ENCODE measurements at places on chromosomes 1 and 21.

DNA sequence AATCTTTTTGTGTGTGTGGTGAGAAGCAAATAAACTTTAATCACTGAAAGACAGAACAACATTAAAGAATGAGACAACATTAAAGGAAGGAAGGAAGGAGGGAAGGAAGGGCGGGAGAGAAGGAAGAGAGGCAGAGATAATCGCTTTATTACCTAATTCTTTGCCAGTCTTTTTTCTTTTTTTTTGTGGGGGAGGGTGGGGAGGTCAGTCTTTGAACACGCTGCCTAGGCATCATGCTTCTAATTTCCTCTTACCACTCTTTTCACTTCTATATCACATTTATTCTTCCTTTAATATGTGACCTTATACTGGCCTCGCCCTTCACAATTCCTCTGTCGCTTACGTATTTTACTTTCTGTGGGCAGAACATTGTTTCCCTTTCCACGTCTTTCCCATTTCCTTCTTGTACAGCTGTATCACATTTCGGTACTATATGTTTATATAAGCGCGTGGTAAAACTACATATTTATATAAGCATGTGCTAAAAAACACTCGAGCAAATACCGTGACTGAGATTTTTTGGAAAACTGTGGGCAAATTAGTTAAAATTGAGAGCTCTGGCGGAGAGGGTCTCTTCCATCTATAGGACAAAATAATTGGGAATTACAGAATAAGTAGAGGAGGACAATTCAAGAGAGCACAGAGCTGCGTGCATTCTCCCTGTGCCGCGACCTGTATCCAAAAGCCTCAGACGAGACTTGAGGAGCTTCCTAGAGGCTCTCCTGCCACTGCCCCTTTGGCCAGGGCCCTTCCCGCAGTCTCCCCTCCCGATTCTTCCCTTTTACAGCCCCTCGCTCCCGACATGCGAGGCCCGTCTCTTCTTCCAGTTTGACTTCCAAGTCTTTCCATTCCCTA lies 823 bp upstream of the PRKAA2 start:
- DNase-seq: no peak

DNA sequence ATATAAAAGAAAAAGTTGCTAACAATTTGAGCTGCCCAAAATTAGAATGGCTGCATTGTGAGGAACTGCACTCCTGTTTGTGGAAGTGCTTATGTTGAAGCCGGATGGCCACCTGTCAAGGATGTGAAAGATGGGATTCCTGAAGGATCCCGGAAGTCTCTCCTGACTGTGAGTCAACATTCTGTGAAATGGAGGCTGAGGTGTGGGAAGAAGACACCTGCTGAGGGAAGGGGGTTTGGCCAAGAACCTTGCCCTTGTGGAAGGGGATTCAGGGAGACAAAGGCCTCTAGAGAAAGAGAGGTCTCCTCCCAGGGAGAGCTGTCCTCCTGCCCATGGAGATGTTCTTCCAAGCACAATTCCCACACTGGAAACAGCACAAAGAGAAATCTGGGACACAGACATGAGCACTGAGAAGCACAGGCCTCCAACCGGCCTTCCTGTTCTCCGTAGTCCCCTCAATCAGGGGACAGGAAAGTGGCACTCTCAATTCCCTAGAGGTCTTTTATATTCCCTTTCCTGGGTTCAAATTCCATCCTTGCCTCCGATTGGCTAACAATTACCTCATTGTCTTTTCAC lies 70.5 kb downstream of the CD2 start:
- no peak for DNase-seq

DNA sequence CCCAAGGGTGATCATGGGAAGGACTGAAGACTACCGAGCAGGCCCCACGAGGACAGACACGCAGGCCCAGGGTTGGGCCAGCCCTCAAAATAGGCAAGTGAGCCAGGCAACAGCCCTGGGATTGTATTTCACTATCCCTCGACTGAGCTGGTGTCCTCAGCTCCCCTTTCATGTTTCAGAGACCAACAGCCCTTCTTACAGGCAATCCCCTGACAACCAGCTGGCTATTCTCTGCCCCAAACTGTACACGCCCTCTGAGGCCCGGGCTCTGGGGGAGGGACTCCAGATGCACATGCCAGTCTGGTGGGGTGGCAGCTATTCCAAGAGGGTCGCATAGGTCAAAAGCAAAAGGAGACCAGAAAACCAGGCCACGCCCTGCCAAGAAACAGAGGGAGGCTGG lies 243.0 kb downstream of the TOMM20 start:
- no peak for DNase-seq

DNA sequence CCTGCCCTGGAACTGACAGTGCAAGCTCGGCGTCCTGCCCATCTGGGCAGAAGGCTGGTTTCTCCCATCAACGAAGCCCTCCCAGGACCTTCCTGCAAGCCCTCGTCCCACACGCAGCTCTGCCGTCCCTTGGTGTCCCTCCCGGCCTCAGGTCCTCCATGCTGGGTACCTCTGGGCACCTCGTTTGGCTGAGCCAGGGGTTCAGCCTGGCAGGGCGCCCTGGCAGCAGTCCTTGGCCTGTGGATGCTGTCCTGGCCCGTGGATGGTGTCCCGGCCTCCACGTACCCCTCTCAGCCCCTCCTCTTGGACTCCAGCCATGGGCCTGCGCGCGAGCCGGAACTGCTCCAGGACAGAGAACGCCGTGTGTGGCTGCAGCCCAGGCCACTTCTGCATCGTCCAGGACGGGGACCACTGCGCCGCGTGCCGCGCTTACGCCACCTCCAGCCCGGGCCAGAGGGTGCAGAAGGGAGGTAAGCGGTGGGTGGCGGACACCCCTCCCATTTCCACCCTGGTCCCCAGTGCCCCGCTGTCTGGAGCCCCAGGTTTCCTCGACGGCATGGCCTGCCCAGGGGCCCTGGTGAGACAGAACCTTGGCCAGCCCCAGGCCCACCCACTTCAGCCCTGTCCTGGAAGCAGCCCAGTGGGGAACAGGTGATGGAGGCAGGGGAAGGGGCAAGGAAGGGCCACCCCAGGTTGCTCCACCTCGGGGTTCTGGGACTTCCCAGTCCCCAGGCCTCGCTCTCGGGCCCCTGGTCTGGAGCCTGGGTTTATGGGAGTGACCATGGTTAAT lies 3.5 kb downstream of the TNFRSF14 start:
- DNase-seq: no peak

DNA sequence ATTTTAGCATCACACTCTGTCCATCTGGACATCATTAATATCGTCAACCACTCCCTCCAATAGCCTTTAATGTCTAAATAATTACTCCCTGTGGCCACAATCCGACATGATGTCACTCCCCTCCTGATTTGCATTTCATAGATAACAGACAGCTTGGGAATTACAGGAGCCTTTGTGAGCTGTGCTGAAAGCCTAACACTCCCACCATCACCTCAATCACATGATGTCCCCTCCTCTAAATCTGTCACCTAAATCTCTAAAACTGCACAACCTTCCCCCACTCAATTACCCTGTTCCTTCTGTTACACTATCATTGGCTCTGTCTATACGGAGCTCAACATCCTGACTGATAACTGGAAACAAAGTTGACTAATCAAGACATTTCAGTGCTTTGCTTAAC lies 14.3 kb downstream of the NHLH2 start:
- no peak for DNase-seq

- DNase-seq: no peak
Observed at GRCh38 chr1:17128361-17128760, 9.1 kb upstream of the PADI2 start.

GRCh38 chr1:66598670-66599069 lies 64.7 kb downstream of the SGIP1 start:
- no peak for DNase-seq

- no peak for DNase-seq
Observed at GRCh38 chr21:37370152-37371040, 3.8 kb downstream of the DYRK1A start.

- no peak for DNase-seq
Observed at GRCh38 chr1:22861764-22862440, 110.8 kb downstream of the LACTBL1 start.

DNA sequence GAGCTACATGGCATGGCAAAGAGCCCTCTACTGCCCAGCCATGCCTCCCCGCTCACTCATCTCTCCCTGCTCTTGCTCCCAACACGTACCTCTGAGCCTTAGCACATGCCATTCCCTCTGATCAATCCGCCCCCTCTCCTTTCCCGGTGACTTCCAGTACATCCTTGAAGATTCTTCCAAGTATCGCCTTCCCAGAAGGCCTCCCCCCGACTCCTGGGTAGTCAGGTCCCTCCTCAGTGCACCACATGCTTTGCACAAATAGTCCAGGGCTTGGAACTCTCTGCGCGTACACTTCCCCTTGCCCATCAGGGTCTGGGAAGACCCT lies 77.0 kb upstream of the IFFO2 start:
- no peak for DNase-seq

DNA sequence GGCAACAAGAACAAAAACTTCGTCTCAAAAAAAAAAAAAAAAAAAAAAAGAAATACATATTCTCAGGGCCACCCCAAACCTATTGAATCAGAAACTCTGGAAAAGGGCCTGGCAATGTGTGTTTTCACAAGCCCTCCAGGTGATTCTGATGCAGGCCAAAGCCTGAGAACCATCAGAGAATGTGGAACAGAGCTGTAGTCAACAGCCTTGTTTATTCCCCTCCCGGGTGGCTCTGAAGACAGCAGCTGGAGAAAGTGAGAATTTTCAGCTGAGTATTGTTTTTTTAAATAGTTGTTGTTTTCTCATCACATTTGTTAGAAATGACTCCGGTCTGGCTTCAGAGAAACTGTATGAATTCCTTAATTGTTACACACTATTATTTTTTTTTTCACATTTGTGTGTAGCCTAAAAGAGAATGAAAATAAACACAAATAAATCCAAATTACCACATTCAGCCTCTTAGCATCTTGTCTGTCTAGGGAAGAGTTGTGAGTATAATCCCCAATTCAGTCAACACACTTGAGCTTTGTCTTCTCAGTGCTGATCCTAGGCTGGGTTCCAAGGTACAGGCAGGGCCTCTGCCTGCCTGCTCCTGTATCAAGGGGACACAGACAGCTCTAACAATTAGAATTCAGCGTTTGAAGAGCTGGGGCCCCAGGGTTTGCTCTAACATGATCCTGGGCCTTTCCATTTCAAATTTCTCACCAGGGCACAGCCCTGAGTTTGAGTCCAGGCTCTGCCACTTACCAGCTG lies 6.6 kb upstream of the AZIN2 start:
- DNase-seq: no peak

DNA sequence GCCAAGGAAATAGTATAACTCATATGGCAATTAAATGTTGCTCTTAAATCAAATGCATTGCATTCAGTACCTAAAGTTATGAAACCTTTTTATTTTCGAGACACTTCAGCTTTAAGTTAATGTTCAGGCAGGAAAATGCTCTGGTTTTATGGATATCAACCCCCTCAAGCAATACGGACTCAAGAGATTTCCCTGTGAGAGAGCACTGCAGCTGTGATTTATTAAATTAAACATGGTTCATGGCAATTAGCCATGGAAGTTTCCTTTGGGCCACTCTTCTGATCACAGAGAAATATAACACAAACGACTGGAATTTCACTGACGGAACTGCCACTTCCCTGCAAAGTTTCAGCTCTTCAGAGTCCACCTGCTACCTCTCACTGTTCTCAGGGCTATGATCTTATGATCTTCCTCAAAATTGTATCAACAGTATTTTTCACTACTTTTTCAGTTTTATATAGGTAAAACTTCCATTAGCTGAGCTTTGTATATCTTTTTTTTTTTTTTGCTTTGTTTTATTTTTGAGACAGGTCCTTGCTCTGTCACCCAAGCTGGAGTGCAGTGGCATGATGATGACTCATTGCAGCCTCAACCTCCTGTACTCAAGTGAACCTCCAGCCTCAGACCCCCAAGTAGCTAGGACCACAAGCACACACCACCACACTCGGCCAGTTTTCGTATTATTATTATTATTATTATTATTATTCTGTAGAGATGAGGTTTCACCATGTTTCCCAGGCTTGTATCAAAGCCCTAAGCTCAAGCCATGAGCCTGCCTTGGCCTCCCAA lies 923.1 kb upstream of the TMPRSS15 start:
- DNase-seq: no peak

- DNase-seq: no peak
Observed at GRCh38 chr1:150121236-150121862, 28.4 kb upstream of the PLEKHO1 start.

- DNase-seq: no peak
Observed at GRCh38 chr21:38310646-38311485, 54.1 kb downstream of the KCNJ15 start.

DNA sequence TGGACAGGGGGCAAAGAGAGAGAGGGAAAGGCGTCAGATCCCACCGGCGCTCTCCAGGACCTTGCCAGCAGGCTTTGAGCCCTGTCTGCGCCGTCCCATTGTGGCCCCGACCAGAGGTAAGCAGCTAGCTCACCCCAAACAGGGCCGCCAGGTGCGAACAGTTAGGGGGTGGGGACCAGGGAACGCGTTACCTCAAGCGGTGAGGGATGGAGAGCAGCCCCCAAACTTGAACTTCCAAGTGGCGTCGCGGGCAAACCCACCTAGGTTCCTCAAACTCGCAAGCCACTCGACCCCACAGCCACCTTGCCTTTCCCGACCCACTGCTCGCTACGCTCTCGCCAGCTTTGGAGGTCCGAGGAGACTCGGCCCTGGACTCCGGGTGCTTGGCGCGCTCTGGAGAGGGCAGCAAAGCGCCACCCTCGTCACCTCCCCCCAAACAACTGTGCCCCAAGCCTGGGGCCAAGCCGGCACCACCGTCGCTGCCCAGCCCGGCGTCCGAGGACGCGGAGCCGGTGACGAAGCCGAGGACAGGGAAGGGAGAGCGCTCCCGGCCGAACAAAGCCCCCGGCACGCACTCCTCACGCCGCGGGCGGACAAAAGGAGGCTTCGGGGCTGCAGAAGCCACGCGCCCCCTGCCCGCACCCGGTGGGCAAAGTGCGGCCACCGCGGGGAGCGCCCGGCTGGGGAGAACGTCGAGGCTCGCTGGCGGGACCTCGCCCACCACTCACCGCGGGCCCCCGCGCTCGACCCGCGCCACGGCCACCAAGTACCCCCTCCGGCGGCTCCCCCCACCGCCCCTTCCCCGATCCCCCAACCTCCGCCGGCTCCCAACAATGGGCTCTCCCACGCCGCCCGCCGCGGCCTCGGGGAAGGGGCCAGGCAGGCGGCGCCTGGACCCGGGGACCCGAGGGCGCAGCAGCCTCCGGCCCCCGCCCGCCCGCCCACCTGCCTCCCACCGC lies 976 bp downstream of the SSBP3 start:
- DNase-seq: no peak

DNA sequence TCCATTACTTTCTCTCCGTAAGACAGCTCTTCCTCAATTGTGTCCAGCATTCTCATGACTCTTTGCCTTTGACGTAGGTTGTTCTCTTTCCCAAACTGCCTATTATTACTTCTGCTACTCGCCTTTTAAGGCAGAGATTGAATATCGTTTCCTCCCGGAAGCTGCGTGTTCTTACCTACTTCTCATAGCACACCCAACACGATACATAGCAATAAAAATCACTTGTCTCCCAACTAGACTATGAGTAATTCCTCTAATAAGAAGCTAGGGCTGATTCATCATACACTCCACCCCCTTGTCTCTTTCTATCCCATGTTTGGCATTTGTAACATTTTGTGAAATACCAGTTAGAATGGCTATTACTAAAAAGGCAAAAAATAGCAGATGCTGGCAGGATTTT lies 55.8 kb upstream of the SGIP1 start:
- DNase-seq: no peak

DNA sequence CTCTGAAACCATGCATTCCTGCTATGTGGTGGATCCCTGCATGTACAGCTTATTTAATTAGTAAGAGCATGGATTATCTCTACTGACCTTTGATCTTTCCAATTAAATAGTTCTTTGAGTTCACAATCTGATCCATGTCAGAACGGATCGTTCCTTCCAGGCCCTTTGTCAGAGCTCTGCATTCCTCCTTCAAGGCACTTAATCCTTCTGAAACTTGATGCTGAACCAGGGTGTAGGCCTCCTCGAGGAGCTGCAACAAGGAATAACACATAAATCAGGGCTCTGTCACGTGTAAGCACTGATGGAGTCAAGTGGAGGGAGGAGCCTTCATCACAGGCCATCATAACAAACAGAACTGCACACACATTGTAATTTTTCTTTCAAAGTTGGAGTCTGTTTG lies 68.4 kb upstream of the EDEM3 start:
- DNase-seq: no peak
